Left lung (tissue), 14 donors: ENCODE measurements at places on chromosomes 2 and 18. TPM values are rescaled to one million over a fixed set of nuclear protein-coding genes. Genes with fewer than 3 reads are reported as not detected.

The TMEM247 gene
- total RNA-seq = not detected

The CBLN2 gene
- not detected for total RNA-seq

The C18orf54 gene
- 4.8 TPM for total RNA-seq

The UGT1A10 gene
- total RNA-seq = not detected

The DNAJC27 gene
- total RNA-seq = 5.0 TPM

GRCh38 chr18:61637319-61637718, 255.5 kb downstream of the RNF152 start:
- peaks cover 8% of the 10 kb centered on the region for H3K4me1 ChIP-seq
- no peak overlapping the region for H3K4me3 ChIP-seq
- no peak overlapping the region for H3K27ac ChIP-seq
- no peak for DNase-seq

GRCh38 chr18:33820517-33821371, 242.7 kb downstream of the ASXL3 start:
- H3K4me1 ChIP-seq = no peaks in the 10 kb centered on the region
- no peak overlapping the region for H3K27ac ChIP-seq
- DNase-seq = no peak
- no peaks in the 10 kb centered on the region for H3K36me3 ChIP-seq
- no peak overlapping the region for H3K4me3 ChIP-seq

DNA sequence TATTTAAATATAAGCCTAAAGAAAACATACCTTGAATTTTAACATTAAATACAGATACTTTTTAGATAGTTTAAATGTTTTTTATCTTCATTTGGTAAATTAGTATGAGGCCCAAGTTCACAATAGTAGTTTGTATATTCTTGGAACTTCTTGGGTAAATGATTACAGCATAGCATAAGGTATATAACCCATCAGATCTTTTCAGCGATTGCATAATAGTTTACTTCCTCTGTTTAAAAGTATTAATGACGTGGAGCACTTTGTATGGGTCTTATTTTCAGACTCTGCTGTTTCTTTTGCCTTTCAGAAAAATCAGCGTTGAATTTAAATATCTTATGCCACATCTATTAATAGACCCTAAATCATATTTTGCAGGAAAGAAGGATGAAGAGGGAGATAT, 60.2 kb downstream of the CHRNA1 start:
- H3K27ac ChIP-seq = no peak overlapping the region
- no peaks in the 10 kb centered on the region for H3K4me1 ChIP-seq
- DNase-seq = no peak

- no peak overlapping the region for H3K4me3 ChIP-seq
- no peak overlapping the region for H3K27ac ChIP-seq
- H3K4me1 ChIP-seq = no peaks in the 10 kb centered on the region
Observed at GRCh38 chr18:23721696-23722480, 32.6 kb downstream of the LAMA3 start.
